NCI-H345 (cell line): ENCODE measurements at places on chromosomes 13 and 19.
A peak's percentile ranks its signal among the peaks of the same experiment; 100 is the strongest.

DNA sequence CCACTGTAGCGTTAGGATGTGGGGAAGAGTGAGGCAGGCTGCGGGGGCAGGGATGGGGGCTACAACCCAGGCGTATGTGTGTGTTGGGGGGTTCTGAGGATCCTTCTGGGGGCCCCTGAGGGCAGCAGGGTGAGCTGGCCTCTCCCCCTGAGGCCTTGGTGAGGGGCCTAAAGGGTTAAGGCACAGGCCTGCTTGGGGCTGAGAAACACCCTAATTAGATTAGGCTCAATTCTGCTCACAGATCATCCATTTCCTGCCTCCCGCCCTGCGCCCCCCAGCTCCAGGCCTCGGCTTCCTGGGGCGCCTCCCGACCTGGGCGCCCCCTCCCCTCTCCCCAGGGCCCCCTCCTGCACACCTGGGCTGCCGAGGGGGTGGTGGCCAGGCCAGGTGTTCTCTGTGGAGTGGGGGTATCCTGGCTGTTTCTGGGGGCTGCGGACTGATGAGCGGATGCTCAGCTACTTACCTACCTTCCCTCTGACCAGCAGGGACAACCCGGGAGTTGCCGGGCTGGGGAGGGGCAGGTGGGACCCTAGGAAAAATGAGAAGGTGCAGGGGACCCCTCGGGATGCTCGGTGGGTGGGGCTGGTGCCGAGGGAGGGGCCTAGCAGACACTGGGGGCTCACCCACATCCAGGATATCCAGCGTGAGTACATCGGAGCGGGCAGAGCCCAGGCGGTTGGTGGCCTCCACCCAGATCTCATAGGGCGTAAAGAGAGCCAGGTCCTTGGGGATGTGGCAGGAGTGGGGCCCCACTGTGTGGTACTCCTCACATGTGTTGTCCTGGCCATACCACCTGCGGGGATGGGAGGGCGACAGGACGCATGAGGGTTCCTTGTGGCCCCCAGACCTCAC, 8.6 kb downstream of the CRLF1 start:
- no peak for DNase-seq

- DNase-seq, result peak; percentile 67
Measured at GRCh38 chr19:55484593-55485438, at the start of gene NAT14. TSS of gene NAT14 (plus strand) at chr19:55485188. CDS start at chr19:55485709, 521 bp downstream.

GRCh38 chr13:71619096-71619495, 247.9 kb downstream of the DACH1 start:
- DNase-seq, result no peak

GRCh38 chr13:98990701-98991100, 12.8 kb upstream of the DOCK9 start:
- DNase-seq, result no peak

- peak; percentile 47 for DNase-seq
Measured at GRCh38 chr13:109789262-109789661, 2.9 kb upstream of the IRS2 start.

GRCh38 chr19:40739030-40739839, 11.0 kb downstream of the ACTMAP start:
- DNase-seq, result no peak

DNA sequence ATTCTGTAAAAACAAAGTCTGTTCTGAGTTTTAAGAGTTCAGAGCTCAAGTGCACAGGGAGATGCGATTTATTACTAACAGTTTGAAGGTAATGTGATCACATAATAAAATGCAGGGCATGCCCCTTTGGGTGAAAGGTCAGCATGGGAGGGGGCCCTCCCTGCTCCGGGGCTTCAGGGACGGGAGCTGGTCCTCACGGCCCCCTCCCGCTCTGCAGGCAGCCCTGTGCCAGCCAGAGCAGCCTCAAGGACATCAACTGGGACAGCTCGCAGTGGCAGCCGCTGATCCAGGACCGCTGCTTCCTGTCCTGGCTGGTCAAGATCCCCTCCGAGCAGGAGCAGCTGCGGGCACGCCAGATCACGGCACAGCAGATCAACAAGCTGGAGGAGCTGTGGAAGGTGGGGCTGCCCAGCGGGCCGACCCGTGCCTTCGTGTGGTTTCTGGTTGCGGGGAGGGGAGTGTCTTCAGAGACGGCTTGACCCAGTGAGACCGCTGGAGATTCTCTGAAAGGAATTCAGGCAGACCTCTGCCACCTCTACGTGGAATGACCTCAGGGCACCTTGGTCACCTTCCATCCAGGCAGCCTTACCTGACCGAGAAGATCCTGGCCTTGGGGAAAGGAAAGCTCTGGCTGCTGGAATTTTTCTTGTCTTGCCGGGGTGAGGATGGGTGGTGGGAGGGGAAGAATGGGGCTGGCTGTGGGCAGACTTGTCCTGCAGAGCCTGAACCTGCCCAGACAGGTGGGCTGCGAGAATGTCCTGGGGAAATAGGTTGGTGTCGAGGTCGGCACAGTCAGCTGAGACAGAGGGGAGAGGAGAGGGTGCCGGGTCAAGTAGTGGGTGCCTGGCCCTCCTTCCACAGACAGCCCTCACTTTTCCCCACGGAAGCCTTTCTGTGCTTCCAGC, 19.0 kb downstream of the UPF1 start:
- DNase-seq, result no peak
